ENCODE measurements at places on chromosomes 3 and 15.

- no peak for DNase-seq
Measured at GRCh38 chr15:83018436-83018835, 7.0 kb upstream of the C15orf40 start.

DNA sequence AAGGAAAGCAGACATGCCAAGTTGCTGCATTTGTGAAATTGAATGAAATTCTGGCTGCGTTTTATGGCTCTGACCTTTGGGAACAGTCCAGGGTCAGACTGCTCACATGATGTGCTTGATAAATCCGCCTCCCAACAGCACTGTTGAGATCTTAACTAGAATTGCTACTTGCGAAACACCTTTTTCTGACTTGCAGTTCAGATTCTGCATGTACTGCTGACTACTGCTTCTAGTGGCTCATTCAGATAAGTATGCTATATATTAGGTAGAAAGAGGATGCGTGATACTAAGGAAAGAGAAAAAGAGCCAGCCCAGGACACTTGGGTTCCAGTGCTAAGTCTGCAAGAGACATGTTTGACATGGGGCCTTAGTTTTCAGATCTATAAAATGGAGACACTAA, 129.4 kb downstream of the LPP start:
- DNase-seq, result peak; percentile 30

DNA sequence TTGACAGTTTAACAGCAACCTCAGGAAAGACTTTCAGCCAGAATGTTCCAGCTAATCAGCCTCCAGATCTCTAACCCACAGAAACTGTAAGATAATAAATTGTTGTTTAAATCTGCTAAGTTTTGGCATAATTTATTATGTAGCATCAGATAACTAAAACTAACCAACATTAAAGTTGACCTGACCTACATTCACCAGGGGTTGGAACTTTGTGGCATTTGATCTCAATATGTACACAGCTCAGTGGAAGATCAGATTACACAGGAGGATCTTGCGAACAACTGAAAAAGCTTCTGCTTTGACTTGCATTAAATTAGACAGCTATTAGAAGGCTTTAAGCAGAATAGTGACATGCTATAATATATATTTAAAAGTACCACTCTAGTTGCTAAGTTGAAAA, 91.4 kb upstream of the POU1F1 start:
- no peak for DNase-seq

DNA sequence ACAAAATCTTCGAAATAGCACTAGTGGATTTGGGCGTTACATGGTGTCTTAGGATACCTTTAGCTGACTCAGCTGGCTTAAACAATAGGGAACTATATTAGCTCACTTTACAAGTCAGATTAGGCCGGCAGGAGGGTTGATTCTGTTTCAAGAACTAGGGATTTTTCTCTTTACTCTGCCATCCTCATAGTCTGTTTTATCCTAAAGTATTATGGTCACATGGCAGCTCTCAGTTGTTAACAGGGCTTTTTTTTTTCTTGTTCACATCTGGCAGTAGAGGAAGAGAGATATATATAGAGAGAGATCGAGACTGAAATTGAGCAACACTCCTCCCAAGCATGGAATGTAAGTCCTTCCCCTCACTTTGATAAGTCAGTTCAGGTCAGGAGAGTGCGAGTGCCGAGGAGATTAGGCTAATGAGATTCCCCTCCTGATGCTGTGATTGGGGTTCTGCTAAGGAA, 32.9 kb downstream of the CHP1 start:
- peak; percentile 4 for DNase-seq

- no peak for DNase-seq
Measured at GRCh38 chr3:23079976-23080375, 123.2 kb upstream of the UBE2E2 start.

GRCh38 chr3:15246186-15246585, 40.1 kb downstream of the CAPN7 start:
- no peak for DNase-seq

- DNase-seq, result peak; percentile 26
Measured at GRCh38 chr15:33913459-33913858, 54.8 kb upstream of the CHRM5 start.
